Muscle of leg (tissue), 16 donors: ENCODE measurements at places on chromosomes 2 and 18. TPM values are rescaled to one million over a fixed set of nuclear protein-coding genes. Genes with fewer than 3 reads are reported as not detected.
A peak's percentile ranks its signal among the peaks of the same experiment; 100 is the strongest.

Gene IL37
- not detected for total RNA-seq

Gene ANKRD62
- not detected for total RNA-seq

Gene TRAPPC8
- total RNA-seq = 36.4 TPM

GRCh38 chr2:217901835-217902378 is 100.9 kb downstream of the TNS1 start:
- no peaks in the 10 kb centered on the region for H3K27me3 ChIP-seq
- H3K4me3 ChIP-seq = no peak overlapping the region
- H3K36me3 ChIP-seq = peaks cover 56% of the 10 kb centered on the region
- peak; percentile 90 for DNase-seq

GRCh38 chr2:27958711-27959378 is 68.3 kb downstream of the BABAM2 start:
- H3K36me3 ChIP-seq = no peaks in the 10 kb centered on the region
- DNase-seq = no peak
- no peaks in the 10 kb centered on the region for H3K27me3 ChIP-seq
- no peak overlapping the region for H3K4me3 ChIP-seq
- peaks cover 8% of the 10 kb centered on the region for H3K4me1 ChIP-seq
- no peak overlapping the region for H3K27ac ChIP-seq

GRCh38 chr2:150522269-150522668 is 34.8 kb upstream of the RND3 start:
- H3K27me3 ChIP-seq = no peaks in the 10 kb centered on the region
- H3K4me1 ChIP-seq = no peaks in the 10 kb centered on the region
- no peak overlapping the region for H3K4me3 ChIP-seq
- no peaks in the 10 kb centered on the region for H3K36me3 ChIP-seq
- DNase-seq = no peak
- H3K27ac ChIP-seq = no peak overlapping the region

DNA sequence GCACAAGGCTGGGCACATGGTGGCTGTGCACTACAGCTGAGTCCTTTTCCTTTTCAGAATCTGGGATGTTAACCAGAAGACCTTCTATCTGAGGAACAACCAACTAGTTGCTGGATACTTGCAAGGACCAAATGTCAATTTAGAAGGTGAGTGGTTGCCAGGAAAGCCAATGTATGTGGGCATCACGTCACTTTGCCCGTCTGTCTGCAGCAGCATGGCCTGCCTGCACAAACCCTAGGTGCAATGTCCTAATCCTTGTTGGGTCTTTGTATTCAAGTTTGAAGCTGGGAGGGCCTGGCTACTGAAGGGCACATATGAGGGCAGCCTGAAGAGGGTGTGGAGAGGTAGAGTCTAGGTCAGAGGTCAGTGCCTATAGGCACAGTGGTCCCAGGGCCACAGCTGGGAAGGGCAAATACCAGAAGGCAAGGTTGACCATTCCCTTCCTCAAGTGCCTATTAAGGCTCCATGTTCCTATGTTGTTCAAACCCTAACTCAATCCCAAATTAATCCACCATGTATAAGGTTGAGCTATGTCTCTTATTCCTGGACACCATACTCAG is 2.2 kb downstream of the IL1RN start:
- no peak for DNase-seq
- H3K4me1 ChIP-seq = no peaks in the 10 kb centered on the region
- H3K36me3 ChIP-seq = no peaks in the 10 kb centered on the region
- no peak overlapping the region for H3K27ac ChIP-seq
- H3K4me3 ChIP-seq = no peak overlapping the region

GRCh38 chr2:173496746-173497145 is 142.1 kb downstream of the CDCA7 start:
- H3K27me3 ChIP-seq = no peaks in the 10 kb centered on the region
- H3K27ac ChIP-seq = no peak overlapping the region
- no peaks in the 10 kb centered on the region for H3K4me1 ChIP-seq
- H3K36me3 ChIP-seq = no peaks in the 10 kb centered on the region
- H3K4me3 ChIP-seq = no peak overlapping the region

- no peak overlapping the region for H3K27ac ChIP-seq
- no peaks in the 10 kb centered on the region for H3K27me3 ChIP-seq
- H3K36me3 ChIP-seq = no peaks in the 10 kb centered on the region
- H3K4me3 ChIP-seq = no peak overlapping the region
- no peak for DNase-seq
- no peaks in the 10 kb centered on the region for H3K4me1 ChIP-seq
These were observed 141.7 kb upstream of the B3GNT2 start for GRCh38 chr2:62054029-62054791.
